Activated CD8-positive, alpha-beta memory T cell treated with anti-CD3 and anti-CD28 coated beads for 48 hours (primary cell): ENCODE measurements at places on chromosomes 16 and 17.

GRCh38 chr17:77602883-77603640 lies 355.4 kb upstream of the TNRC6C start:
- no peak for DNase-seq

DNA sequence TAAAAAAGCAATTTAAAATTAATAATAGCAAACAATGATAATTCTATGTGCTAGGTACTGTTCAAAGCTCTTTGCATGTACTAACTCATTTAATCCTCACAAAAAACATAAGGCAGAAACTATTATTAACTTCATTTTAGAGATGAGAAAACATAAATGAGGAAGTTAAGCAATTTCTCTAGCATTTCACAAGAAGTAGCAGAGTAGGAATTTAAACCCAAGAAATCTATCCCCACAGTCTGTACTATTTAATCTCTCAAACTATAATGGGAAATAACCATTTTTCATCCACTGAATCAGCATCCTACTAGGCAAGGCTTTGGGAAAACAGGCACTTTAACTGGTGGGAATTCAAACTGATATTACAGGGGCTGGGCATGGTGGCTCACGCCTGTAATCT lies 42.2 kb upstream of the INTS2 start:
- no peak for DNase-seq

GRCh38 chr17:65388911-65389310 lies 172.5 kb downstream of the AXIN2 start:
- no peak for DNase-seq

DNA sequence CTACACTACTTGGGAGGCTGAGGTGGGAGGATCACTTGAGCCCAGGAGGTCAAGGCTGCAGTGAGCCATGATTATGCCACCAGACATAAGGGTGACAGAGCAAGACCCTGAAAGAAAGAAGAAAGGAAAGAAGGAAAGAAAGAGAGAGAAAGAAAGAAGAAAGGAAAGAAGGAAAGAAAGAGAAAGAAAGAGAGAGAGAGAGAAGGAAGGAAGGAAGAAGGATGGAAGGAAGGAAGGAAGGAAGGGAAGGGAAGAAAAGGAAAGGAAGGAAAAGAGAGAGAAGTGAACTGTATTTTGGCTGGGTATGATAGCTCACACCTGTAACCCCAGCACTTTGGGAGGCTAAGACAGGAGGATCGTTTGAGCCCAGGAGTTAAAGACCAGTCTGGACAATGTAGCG lies 24.3 kb upstream of the PYY start:
- DNase-seq, result no peak

DNA sequence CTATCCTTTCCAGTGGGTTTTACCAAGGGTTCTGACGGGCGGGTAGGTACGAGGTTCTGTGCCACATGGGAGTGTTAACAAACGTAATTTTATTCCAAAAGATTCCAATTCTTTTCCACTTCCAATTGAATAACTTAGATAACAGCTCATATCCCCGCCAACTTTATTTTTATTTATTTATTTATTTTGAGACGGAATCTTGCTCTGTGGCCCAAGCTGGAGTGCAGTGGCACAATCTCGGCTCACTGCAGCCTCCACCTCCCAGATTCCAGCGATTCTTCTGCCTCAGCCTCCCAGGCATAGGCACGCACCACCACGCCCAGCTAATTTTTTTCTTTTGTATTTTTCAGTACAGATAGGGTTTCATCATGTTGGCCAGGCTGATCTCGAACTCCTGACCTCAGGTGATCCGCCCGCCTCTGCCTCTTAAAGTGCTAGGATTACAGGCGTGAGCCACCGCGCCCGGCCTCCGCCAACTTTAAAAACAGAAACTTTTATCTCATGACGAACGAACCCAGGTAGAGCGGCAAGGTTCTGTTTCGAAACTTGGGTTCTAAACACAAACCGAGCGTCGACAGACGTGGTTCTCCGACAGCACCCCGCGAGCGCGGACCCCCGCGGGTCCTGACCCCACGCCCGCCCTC lies 613 bp downstream of the ECI1 start:
- DNase-seq, result no peak

DNA sequence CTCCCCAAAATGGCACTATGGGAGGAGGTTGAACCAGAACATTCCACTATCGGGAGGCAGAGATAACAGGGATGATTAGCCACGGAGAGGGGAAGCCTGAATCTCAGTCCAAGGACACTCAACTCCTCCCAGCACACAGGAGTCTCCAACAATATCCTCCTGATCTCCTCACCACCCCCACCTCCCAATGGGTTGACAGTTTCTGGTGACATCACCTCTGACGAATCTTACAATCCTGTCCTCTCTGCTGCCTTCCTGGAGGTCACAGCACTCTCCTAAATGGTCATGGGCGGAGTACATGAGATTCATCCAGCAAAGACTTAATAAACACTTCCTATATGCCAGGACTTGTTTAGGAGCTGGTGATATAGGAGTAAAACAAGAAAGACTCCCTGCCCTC lies 80.9 kb downstream of the SLC6A2 start:
- DNase-seq, result no peak

DNA sequence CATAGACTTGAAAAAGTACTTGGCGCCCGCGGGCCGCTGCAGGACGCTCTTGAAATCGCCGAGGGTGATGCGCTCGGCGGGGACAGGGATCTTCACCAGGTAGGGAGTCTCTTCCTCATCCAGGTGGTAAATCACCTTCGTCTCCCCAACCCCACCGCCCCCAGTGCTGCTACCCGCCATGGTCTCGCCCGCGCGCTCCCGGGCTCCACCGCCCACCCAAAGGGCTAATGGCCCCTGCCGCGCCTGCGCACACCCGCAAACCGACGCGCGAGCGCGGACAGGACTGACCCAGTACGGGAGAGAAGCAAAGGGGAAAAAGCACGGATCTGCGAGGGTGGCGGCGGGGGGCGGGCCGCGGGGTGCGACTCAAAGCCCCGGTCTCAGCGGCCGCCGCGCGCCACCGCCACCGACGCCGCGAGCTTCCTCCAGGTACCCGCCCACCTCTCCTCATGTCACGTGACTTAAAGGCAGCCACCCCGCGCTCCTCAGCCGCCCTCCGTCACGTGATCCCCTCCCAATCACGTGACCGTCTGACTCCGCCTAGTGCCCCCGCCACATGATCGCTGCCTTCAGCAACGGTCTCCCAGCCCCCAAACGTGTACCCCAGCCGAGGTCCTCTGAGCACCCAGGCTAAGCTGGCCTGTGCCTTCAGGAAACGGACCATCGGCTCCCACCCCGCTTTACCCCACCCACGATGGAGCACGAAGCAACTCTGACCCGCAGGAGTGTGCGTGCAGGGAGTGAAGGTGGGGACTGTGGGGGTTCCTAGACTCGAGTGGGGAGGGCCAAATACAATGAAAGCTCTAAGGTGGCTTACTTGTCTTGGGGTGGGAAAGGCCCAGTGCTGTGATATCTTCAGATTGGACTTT lies at the start of gene DVL2:
Gene DVL2 (minus strand): TSS at position 435 of the 869 bp plus-strand sequence. CDS start 255 bp downstream, at position 180.
- peak; percentile 84 for DNase-seq

- no peak for DNase-seq
These were observed 31.7 kb downstream of the CRISPLD2 start for GRCh38 chr16:84851192-84852127.

DNA sequence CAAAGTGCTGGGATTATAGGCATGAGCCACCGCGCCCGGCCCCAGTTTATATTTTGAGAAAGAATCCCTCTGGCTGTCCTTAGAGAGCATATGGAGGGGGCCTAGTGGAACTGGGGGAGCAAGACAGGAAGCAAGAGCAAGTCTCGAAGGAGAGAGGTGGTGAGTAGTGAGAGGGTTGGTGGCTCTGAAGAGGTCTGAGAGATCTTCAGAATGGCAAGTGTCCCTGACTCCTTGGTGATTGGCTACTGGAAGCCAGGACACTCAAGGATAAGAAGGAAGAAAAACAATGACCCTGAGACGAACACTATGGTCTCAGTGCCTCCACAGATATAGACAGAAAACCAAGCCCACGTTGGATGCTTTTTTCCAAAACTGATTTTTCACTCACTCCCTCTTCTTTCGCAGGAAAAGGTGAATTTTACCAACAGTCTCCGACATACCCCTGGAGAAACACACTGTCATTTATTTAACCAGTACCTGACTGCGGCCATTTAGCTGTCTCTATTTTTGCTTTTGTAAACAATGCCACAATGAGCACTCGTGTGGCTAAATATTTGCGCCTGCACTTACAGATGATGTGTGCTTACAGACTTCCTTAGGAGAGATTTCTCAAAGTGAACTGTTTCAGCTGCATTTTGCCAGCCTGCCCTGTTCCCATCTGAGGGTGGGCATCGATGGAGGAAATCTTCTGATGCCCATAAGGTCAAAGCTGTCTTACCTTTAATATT lies 15.9 kb upstream of the DOK4 start:
- DNase-seq, result no peak

- DNase-seq, result no peak
These were observed 4.1 kb downstream of the ST6GALNAC2 start for GRCh38 chr17:76581515-76581914.

GRCh38 chr17:10276436-10276835 lies 78.0 kb upstream of the GAS7 start:
- no peak for DNase-seq

DNA sequence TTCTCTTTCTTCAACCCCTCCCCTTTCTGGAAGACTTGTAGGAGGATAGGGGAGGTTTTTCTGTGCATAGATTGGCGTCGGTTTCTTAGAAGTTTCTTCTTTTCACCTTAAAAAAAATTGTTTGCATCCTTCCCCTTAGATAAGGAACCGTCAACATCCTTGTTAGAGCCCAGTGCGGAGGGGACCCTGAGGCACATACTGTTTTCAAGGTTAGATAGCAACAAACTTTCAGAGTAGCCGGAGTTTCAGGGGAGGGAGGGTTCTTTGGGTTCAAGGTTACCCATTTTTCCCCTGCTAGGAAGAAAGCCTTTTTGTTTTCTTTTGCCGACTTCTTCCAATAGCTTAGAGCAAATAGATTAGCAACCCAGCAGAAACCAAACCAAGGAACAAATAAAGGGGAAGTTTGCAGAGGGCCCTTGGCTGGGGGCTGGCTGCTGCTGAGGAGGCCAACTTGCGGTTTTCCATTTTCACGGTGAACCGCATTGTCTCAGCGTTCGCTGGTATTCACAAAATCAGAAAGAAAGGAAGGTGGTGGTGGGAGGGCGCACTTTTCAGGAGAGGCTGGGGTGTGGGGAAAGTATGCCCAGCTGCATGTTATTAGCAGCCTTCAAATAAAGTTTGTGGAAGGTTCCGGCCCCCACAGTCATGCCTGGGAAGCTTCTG lies 28.8 kb downstream of the MSI2 start:
- peak; percentile 40 for DNase-seq

DNA sequence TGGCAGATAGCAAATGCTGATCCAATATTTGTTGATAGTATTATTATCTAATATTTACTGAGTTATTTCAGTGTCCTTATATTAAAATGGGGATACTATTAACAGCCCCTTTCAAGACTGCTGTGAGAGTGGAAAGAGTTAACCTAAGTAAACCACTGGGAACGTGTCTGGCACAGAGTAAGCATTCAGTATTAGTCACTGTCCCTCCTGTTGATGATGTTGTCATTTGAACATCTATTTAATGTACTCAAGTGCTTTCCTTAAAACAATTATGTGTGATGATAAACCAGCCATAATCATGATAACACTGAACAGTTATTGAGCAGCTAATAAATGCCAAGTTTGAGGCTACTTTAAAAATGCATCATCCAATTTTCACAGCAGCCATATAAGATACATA lies 135.7 kb upstream of the XYLT1 start:
- DNase-seq, result no peak

- no peak for DNase-seq
These were observed 597.7 kb downstream of the TOX3 start for GRCh38 chr16:51949282-51949681.

GRCh38 chr16:86949116-86949515 lies 368.1 kb downstream of the C16orf95 start:
- DNase-seq, result no peak

DNA sequence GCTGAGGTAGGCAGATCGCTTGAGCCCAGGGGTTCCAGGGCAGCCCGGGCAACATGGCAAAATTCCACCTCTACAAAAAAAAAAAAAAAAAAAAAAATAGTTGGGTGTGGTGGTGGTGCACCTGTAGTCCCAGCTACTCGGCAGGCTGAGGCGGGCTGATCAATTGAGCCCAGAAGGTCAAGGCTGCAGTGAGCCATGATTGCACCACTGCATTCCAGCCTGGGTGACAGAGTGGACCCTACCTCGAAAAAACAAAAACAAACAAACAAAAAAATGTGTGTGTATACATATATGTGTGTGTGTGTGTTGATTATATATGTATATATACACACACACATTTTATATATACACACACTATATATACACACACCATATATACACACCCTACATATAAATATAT lies 39.1 kb upstream of the TBC1D3K start:
- DNase-seq, result no peak

GRCh38 chr16:73192232-73192894 lies 144.4 kb upstream of the ZFHX3 start:
- no peak for DNase-seq

DNA sequence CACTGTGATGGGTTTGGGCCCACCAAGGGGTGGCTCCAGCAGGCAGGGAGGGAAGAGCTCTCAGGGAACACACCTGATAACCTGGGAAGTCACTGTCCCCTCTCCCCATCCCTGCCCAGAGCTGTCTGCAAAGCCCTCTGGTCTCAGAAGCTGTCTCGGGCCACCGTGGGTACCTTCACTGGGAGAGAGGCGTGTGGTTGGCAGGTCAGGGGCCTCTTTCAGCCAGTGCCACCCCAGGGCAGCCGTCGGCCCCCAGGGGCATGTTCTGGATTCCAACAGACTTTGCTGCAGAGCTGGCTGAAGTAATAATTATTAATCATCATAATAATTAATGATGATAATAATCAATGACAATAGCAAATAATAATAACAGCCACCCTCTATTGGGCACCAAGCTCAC lies 21.1 kb downstream of the MGAT5B start:
- no peak for DNase-seq
